ENCODE measurements at places on chromosomes 12 and 14.

GRCh38 chr14:41810362-41810761, 203.7 kb downstream of the LRFN5 start:
- DNase-seq: no peak

GRCh38 chr12:83807871-83808270, 1104.7 kb downstream of the SLC6A15 start:
- no peak for DNase-seq

- no peak for DNase-seq
Observed at GRCh38 chr12:94875525-94875924, 128.0 kb downstream of the NDUFA12 start.

- DNase-seq: no peak
Observed at GRCh38 chr12:52423661-52424500, 10.3 kb downstream of the KRT75 start.

GRCh38 chr12:12791756-12792369, 6.4 kb downstream of the APOLD1 start:
- no peak for DNase-seq

DNA sequence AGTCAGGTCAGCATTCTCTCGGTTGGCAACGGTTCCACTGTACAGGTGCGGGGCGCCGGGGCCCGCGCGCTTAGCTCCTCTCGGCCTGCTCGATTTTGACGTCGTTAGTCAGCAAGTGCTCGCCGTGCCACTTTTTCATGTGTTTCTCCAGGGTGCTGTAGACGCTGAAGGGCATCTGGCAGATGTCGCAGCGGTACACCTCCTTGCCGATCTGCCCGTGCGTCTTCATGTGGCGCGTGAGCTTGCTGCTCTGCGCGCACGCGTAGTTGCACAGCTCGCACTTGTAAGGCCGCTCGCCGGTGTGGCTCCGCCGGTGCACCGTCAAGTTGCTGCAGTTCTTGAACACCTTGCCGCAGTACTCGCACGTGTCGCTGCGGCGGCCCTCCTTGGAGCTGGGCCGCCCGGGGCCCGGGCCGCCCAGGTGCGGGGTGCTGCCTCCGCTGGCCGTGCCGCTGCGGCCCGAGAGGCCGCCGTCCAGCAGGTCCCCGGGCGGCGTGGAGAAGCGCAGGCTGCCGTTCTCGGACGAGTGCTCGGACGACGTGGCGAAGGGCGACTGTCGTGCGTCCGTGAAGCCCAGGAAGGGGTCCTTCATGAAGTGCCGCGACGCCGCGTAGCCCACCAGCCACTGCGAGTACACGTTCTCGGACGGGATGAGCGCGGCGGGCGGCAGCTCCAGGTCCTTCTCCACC, 97.8 kb downstream of the BCL11B start:
- DNase-seq: no peak

DNA sequence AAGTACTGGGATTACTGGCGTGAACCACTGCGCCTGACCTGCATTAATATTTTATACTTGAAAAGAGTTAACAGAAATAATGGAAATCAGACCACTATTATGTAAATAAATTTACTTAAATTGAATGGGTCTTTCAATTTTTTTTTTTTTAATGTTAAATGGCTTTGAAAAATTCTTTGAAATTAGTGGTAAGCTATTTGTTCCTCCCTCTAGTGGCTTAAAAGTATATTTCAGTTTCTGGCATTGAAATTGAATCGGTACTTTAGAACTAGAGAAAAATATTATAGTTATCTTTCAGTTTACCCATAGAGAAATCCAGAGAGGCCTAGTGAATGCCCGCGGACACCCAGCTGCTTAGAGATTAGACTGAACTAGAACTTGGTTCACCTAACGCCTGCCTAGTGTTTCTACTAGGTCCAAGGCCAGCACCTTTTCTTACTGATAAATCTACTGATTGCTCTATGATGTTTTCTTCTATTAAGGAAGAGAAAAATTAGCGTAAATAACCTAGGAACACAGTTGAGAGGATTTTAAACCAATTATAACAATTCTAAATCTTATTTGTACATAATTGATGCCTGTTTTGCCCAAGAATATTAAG, 106.5 kb downstream of the EML1 start:
- DNase-seq: no peak

DNA sequence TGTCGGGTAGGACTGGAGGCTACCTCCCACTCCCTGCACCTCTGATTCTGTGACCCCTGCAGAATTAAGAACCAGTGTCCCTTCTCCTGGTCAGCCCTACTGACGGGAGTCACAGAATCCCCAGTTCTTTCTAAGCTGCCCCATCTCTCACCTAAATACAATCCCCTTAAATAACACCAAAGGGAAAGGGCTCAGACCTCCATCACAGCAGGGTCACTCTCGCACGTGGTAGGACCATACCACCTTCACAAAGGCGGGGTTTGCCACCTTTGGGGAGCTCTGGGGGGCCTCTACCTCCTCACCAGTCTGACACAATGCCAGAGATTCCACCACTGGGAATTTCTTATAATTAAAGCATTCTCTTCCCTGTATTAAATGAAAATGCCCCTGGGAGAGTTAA, 35.6 kb downstream of the DAD1 start:
- no peak for DNase-seq

GRCh38 chr12:51636986-51637385, 46.0 kb downstream of the SCN8A start:
- DNase-seq: no peak

DNA sequence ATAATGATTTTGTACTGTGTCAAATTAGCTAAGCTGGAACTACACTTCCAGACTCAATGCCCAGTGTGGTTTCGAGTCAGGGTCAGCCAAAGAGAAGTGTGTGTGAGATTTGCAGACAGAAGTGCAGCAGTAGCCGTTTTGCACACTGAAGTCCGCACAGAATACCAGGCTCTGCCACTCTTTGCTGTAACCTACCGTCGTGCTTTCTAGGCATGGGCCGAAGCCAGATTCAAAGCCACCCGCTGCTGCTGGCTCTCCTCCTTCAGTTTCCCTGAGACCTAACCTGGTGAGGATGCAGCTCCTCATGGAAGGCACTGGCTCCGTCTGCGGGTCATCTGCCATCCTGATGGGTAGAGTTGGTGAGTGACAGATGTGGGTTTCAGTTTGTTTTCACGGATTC, 48.8 kb downstream of the LRTM2 start:
- DNase-seq: no peak

DNA sequence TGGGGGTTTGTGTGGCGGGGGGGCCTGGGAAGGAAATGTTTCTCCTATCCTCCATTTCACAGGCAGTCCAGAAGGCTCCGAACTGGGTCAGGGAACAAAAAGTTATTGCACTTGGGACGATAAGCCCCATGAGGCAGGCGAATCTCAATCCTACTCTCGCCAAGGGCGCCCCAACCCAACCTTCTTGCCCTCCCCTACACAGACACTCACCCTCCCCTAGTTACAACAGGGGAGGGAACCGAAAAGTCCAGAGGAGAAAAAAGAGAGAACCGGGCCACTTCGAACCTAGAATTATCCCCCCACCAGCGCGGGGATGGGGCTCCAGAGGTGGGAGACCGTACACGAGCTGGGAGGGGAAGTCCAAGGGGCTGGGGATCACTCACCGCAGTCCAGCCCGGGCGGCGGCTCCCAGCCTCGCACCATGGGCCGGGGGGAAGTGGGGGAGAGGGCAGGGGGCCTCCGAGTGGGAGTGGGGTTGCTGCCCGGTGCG, 357 bp downstream of the HOMEZ start:
- DNase-seq: no peak

- DNase-seq: no peak
Observed at GRCh38 chr14:33131801-33132200, 193.1 kb downstream of the NPAS3 start.

DNA sequence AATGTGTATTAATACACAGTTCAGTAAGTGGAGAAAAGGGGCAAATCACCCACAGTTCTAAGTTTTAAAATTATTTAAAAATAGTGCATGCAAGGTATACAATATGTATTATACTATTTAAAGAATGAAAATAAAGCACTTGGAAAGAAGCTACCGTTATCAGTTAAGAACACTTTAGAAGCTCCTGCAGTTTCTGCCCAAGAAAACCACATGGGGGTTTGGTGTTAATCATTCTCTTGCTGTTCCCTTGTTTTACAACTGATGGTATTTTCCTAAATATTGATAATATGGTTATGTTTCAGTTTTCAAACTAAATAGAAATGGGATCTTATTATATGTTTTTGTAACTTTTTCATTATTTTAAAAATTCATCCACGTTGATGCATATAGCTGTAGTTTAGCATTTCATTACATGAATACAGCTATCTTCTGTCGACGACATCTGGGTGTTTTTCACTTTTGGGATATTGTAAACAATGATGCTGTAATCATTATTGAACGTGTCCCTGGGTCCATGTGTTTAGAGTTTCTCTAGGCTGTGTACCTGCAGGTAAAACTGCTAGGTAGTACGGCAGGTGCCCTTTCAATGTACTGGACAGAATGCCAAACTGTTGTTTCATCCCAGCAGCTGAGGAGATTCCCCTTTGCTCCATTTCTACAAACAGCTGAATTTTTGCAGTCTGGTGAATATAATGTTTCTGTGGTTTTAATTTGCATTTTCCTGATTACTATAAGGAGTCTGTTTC, 64.1 kb downstream of the APPL2 start:
- DNase-seq: no peak

GRCh38 chr12:111359914-111360276, 9.0 kb downstream of the PHETA1 start:
- no peak for DNase-seq

DNA sequence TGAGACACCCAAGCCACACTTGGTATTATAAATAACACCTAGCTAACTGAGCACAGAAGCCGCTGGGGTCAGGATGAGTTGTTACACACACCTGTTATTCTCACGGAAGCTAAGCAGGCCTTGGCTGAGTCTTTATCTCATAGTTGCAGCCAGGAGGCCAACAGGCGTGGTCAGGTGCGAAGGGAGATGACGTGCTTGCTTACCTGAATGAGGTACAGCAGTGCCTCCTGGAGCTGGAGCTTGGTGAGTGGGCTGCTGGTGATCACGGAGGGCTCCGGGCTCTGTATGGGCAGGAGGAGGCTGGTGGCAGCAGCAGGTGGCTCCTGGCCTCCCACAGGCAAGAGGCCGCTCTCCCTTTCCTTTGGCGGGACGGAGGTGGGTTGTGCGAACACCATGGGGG, 30.4 kb upstream of the CACNA2D4 start:
- no peak for DNase-seq

DNA sequence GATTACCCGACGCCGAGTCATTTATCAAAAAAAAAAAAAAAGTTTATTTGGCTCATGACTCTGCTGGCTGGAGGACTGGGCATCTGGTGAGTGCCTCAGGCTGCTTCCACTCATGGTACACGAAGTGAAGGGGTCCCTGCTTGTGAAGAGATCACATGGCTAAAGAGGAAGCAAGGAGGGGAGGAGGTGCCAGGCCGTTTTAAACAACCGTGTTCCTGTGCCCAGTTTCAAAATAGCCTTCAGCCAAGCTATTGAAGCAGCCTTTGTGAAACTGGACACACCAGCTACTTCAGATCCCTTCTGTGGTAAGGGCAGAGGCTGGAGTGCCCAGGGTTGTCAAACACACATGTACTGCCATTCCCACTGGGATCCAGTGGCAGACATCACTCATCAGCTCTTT, 7.6 kb downstream of the POP5 start:
- no peak for DNase-seq

- DNase-seq: peak; percentile 28
Observed at GRCh38 chr12:95820096-95820703, 29.6 kb upstream of the NTN4 start.

- no peak for DNase-seq
Observed at GRCh38 chr14:23062002-23062401, 4.7 kb upstream of the CDH24 start.

GRCh38 chr12:40502322-40502721, 189.9 kb upstream of the CNTN1 start:
- no peak for DNase-seq

- no peak for DNase-seq
Observed at GRCh38 chr12:69840727-69841126, 15.7 kb downstream of the MYRFL start.

DNA sequence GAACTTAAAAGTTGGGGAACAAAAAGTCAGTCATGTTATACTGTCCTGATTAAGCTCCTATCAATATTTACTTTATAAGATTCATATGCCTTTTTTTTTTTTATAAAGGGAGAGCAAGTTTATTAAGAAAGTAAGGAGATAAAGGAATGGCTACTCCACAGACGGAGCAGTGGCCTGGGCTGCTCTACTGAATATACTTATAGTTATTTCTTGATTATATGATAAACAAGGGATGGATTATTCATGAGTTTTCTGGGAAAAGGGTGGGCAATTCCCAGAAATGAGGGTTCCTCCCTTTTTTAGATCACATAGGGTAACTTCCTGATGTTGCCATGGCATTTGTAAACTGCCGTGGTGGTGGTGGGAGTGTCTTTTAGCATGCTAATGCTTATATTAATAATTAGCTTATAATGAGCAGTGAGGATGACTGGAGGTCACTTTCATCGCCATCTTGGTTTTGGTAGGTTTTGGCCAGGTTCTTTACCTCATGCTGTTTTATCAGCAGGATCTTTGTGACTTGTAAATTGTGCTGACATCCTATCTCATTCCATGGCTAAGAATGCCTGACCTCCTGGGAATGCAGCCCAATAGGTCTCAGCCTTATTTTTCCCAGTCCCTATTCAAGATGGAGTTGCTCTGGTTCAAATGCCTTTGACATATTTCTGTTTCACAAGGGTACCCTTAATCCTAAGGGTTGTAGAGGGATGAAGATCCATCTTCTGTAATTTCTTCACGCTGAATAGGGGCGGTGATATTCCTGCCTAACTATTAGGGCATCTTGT, 73.9 kb downstream of the OTOGL start:
- DNase-seq: no peak

GRCh38 chr12:120886199-120887018, 17.7 kb downstream of the SPPL3 start:
- no peak for DNase-seq

DNA sequence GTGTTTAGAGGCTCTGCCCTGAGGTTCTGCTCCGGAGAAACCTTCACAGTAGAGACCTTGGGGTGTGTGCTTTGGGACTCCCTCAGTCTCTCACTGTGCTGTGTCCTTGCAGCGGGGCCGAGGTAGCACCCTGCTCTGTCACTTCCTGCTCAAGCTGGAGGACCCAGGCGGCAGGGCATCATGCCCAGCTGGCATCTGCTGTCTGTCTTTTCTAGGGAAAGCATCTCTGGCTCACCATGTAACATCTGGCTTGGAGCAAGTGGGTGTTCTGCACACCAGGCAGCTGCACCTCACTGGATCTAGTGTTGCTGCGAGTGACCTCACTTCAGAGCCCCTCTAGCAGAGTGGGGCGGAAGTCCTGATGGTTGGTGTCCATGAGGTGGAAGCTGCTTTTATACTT, 124.5 kb downstream of the ESRRB start:
- DNase-seq: no peak

GRCh38 chr12:48034835-48035805, 30.8 kb upstream of the COL2A1 start:
- no peak for DNase-seq

DNA sequence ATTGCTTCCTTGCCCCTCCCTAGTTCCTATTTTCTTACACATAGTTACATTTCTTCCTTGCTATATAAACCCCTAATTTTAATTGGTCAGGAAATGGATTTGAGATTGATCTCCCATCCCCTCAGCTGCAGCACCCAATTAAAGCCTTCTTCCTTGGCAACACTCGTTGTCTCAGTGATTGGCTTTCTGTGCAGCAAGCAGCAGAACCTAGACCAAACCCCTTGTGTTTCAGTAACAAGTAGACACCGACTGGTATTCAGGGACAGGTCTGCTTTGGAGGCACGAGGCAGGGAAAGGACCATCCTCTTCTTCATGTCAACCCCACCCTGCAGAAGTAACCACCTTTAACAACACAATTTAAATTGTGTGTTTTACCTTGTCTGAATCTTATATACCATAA, 152.6 kb downstream of the RPAP3 start:
- no peak for DNase-seq

GRCh38 chr12:107448198-107448597, 237.4 kb upstream of the PWP1 start:
- no peak for DNase-seq
